ENCODE measurements at places on chromosomes 12 and 14.

DNA sequence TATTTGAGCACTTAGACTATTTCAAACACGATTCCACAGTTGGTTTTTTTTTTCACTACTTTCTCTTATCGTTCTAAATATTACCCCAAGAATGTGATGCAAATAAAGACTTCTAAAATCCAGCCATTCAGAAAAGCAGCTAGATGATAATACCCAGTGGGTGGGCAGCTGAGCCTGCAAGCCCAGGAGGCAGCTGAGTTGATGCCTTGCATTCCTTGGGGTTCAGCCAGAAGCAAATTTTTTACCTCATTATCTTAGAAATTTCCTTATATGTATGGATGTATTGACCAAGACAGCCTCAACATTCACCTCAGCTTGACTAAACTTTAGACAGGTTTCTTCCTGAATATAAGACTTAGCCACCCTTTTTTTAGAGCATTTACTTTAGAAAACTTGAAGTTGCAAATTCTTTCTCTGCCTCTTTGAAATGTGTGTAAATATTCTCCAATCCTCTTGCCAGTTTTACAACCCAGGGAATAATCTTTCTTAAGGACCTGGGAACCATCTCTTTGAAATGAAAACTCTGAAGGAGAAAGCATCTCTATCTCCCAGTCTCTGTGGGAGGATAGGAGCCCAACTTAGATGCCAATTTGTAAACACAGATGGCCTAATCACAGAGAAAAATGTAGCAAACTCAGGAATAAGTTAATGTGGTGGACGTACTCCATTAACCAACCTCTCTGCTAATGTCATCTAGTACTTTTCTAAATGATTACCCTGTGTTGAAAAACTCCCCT is 52.2 kb upstream of the ANP32D start:
- DNase-seq, result no peak

DNA sequence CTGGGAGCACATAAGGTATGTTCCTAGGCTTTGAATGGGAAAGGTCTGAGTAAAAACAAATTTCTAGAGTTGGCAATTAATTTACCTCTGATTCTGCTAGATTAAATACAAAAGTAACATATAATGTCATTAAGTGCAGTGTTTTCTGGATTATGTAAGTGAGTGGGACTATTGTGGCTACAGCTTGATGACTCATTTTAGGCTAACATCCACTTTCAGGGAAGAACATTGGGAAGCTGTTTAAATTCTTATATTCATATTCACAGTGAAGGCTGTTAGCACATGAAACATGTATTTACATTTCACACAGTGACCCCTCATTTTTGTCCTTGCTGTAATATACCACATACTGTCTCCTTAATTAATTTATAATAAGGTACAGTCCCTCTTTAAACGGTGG is 13.2 kb upstream of the BMAL2 start:
- DNase-seq, result peak; percentile 23

DNA sequence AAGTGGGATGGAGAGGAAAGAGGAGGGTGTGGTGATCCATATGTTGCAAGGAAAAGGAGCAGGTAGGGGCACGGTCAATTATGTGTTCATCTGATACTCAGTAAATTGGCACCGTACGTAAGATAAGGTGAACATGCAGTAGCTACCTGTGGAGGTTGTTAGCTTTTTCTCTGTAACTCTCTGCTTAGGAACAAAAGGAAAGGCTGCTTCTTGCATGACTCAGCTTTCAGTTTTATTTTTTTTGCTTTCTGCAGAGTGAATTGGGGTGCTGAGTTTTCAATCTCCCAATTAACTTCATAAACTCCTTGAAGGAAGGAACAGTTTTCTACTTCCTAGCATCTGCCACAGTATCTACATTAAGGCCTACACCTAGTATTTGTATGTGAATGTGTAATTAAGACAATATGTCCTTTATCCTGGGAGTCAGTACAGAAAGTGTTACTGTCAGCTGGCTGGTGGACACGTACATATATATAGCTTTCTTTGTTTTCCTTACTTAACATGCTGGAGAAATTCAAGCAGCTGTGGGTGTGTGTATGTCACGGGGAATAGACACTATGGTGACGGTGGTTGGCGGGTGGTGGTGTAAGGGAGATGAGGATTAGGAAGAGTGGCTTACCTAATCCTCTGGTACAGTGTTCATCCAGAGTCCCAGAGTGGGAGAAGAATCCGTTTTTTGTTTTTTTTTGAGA is 40.1 kb upstream of the WNK1 start:
- no peak for DNase-seq

DNA sequence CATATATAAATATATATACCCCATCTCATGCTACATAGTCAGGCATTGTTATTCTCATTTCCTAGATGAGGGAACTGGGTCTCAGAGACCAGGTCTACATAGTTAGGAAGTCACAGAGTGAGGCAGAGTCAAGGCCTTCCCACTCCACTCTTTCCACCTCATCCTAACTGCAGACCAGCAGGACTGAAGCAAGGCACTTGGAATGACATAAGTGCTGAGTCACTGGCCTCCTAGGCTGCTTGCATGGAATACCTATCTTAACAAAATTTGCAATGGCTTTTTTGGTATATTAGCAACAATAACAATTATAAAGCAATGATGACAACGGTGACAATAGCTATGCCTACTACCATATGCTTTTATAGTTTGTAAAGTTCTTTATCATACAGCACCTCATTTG is 5.4 kb upstream of the ANO4 start:
- no peak for DNase-seq

DNA sequence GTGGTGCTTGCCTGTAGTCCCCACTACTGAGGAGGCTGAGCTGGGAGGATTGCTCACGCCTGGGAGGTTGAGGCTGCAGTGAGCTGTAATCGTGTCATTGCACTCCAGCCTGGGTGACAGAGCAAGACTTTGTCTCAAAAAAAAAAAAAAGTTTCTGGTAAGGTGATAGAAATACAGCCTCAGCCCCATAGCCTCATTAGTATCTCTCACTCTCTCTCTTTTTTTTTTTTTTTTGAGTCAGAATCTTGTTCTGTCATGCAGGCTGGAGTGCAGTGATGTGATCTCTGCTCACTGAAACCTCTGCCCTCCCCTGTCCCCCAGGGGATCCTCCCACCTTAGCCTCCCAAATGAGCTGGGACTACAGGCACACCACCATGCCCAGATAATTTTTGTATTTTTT is 19.2 kb downstream of the MTHFD1 start:
- DNase-seq, result no peak

Measured in SW 1271 (cell line).